ENCODE measurements at places on chromosomes 5 and 9.

DNA sequence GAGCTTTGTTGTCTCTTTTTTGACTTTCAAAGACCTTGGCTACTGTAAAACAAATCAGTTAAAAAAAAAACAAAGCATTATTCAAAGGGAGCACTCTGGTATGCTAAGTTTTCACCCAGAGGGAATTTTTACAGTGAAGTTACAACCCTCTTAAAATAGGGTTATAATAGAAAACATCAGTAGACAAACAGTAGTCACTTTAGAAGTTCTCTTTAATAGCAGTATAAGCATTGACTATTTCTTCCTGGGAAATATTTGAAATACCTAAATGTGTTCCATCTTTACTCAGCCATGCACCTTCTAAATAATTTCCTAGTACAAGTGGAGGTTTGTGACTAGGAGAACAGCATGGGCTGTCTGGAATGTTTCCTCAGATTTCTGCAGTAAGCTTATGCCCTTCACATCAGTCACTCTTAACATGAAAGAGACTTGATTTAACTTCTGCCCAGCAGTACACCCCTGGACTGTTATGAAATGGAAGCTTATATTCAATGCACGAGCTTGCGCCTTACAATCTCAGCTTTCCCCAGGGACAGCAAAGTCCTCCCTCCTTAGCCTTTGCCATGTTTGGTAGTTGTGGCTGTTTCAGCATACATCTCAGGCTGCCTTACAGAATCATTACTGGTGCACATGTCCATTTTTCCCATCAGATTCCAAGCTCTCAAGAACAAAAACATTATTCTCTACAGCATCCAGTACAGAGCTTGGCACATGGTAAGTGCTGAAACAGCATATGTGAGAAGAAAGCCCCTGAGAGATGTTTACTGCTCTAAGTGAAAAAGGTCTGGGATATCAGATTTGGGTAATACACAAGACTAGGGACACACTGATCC is 191.5 kb downstream of the ZNF608 start:
- DNase-seq = no peak

GRCh38 chr5:74085186-74085585 is 459.2 kb downstream of the ARHGEF28 start:
- DNase-seq = no peak

GRCh38 chr9:137761032-137761431 is 116.5 kb upstream of the CACNA1B start:
- no peak for DNase-seq

DNA sequence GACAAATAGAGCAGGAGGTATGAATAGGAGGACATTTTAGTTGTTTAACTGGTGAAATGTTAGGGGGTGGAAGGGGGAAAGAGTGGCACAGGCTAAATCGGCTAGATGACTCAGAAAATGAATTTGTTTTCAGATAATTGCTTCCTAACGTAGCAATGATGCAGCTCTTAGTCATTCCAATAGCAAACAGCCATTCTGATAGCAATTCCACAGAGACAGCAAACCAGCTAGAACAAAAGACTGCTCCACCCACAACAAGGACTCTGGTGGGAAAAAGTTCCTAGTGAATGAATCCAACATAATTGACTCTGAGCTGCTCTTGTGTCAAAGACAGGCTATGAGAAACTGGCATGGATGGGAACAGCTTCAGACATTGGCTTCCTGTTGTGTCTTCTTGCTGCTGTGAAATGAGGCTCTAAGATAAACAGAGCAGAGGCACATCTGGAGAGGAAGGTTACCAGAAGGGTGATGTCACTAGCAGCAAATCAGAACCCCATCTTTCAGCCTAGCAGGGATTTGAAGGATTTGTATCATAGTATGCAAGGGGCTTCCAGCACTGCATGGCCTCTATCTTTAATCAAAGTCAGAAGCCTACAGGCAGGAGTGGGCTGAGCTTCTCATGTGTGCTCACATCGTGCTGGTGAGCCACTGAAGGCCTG is 28.1 kb upstream of the F2RL1 start:
- DNase-seq = no peak

- DNase-seq = no peak
Measured at GRCh38 chr5:24547132-24547531, 97.6 kb downstream of the CDH10 start.

- no peak for DNase-seq
Measured at GRCh38 chr9:76161541-76161940, 232.7 kb downstream of the RFK start.

DNA sequence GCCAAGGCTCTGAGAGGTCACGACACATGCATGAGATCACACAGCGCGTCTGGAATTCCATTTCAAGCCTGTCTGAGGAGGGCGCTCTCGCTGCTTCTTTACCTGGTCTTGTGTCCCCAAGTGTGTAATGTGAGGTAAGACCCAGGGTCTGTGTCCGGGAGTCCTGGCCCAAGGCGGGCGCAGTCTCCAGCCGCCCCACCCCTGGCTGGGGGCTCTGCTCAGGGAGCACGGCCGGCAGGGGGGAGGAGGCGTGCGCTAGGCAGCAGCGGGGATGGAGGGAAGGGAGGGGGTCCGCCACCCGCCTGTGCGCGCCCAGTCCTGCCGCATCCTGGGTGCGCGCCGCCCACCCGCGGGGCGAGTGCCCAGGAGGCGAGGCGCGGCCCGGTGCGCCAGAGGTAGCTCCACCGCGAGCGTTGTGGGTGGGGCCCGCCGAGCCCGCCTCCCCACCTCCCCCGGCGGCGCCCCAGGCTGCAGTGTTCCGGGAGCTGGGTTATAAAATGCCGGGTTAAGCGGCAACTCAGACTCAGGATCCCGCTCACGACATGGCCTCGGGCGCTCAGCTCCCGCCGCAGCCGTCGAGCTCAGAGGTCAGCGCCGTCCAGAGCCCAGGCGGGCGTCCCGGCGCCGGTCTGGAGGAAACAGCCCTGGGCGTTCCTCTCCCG is at the start of gene CCNI2:
Gene CCNI2, plus strand, starts transcription at position 473 of the 662 bp plus-strand sequence. Its CDS starts 70 bp downstream, at position 543.
- DNase-seq = peak; percentile 69

DNA sequence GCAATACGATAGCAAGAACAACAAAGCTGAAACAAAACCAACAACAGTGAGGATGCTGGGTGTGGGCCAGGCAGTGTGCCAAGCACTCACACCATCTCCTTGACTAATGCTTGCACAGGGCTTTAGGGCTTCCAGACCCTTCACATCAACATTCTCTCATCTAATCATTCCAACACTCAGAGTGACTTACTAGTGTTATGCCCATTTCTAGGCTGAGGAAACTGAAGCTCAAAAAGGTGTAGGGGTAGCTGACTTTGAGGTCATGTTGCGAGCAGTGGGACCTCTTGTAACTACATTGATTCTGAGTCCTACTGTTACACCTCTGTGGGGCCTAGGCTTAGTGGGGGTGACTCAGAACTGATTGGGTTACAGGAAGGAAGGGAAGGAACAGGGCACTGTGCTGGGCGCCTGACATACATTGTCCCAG is 9.7 kb downstream of the ANGPTL2 start:
- no peak for DNase-seq

- no peak for DNase-seq
Measured at GRCh38 chr9:133163504-133164172, at the start of gene GBGT1. Gene GBGT1, minus strand, starts transcription at chr9:133163914. Its CDS starts 1,502 bp downstream, at chr9:133162412.

DNA sequence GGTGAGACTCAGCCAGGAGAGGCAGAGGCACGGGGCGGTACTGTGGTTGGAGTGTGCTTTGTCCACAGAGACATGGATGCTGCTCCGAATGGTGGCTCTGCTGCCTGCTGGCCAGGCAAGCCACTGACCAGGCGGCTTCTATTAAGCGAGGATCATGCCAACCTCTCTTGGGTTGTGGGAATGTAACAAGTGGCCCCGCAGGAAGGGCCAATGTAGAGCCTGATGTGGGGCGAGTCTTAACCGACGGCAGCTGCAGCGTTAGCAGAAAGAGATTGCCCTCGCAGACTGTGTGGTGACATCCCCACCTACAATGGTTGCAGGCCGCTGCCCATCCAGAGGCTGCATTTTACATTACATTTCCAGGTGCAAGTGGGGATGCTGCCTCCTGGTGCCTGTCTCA is 46.6 kb upstream of the SLC25A51 start:
- no peak for DNase-seq

DNA sequence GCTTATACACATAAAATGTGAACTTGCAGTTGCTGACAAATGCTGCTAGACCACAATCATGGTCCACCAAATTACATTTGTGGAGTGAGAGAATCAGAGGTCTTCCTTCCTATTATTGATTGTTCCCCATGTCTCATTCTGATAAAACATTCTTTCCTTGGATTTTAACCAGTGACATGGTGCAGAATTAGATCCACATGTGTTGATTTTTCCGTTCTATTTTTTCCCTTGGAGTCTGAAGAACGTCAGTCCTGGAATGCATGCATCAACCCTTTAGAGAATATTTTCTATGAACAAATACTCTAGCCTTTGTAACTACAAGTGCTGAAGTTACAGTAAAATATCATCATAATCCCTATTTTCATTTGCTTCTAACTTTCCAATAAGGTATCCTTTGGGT is 170.7 kb upstream of the SPRY4 start:
- no peak for DNase-seq

- no peak for DNase-seq
Measured at GRCh38 chr5:73450137-73450536, 1.6 kb upstream of the FOXD1 start.

DNA sequence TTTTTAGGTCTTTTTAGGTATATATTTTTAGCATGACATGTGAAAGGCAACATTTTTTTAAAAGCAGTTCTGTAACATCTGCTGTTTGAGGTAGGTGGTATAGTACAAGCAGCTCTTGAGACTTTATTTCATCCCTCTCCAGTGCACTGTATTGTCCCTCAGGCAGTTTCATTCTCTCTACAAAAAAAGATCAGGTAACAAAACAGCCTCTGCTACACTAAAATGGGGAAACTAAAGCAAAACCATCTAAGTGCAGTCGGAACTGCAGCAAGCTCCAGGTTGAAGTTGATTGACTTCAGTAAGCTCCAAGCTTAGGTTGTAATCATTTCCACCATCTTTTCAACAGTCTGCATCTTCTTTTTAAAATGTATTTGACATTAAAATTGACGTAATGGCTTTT is 195.6 kb downstream of the DEPDC1B start:
- DNase-seq = no peak

DNA sequence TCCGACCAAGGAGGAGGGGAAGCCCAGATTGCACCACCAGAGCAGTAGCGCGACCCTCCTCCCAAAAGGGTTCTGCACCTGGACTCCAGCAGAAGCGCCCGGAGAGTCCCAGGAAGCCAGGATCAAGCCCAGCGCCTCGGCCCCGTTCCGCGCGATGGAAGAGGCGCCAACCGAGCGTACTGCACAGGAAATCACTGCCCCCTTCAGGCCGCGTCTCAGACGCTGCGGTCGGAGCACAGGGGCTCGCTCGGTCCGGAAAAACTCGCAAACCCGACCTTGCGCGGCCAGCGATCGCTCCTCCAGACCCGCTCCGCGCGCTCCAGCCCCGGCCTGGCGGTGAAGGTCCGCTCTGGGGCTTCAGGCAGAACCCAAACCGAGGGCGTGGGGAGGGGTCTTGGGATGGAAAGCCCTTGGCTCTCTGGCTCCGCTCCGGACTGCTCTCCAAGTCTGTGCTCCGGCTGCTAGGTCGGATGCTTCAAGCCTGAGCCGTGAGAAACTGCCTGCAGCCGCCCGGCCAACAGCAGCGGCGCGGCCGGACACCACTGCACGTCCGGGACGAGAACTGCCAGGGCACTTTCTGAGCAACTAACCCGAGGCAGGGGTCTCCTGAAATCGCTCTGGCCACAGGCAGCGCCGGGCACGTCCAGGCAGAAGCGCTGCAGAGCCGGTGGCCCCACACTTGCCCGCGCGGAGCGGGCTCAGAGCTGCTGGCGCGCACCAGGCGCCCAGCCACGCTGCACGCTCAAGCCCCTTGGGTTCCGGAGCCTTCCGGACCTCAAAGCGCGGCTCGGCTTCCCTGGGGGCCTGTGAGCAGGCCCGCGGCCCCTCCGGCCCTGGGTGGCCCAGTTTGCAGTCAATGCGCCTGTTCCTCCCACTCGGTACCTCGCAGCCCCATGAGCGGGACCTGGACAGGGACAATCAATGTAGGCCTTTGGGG is 1.3 kb downstream of the GABBR2 start:
- no peak for DNase-seq

GRCh38 chr5:138573949-138574670 is 1.1 kb downstream of the HSPA9 start:
- DNase-seq = no peak

- DNase-seq = no peak
Measured at GRCh38 chr9:72615931-72616330, 94.5 kb downstream of the TMC1 start.

- DNase-seq = no peak
Measured at GRCh38 chr9:17251100-17251499, 116.3 kb downstream of the CNTLN start.

GRCh38 chr5:41148448-41148847 is 64.9 kb downstream of the C6 start:
- DNase-seq = no peak

GRCh38 chr9:131776473-131776872 is 36.6 kb upstream of the RAPGEF1 start:
- no peak for DNase-seq

- no peak for DNase-seq
Measured at GRCh38 chr5:162325143-162325727, 257.7 kb downstream of the GABRG2 start.

DNA sequence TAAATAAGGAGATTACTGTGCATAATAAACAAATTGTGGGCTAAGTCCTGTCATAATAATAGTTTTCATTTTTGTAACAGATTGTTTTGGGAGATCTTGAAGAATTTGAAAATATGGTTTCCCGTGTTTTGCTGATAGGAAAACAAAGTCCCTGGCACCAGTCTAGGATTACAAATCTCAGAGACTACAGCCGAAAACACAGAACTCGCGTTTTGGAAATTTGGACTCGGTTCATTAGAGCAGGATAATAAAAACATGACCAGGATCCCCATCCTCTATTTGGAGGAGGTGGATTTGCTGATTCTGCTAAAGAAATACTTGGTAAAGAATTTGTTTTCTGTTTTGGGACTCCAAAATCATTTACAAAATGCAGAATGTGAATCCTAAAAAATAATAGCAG is 1194.4 kb downstream of the DTWD2 start:
- DNase-seq = no peak

DNA sequence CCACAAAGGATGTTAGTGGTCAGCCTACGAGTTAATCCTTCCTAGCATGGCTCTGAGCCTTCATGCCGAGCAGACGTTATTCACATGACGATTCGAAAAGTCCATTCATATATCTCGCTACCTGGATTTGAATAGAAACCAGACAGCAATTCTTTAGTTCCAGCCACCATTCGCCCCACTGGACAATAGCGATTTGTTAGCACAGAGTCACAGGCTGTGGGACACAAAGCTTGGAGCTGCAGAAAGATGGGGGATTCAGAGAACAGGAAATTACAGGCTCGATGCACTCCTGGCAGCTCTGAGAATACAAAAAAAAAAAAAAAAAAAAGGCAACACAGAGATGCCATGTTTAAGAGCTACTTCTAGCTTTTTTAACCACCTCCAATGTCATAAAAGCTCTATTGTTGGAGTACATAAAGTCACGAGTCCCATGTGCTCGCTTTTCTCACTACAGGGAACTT is 110.7 kb downstream of the NR6A1 start:
- DNase-seq = no peak

Data from activated T-helper 9 cell treated with anti-CD3 and anti-CD28 coated beads, Interleukin-2, amount 50 U/mL, for 16 hours (primary cell).